ENCODE measurements at places on chromosomes 16 and 17.
A peak's percentile ranks its signal among the peaks of the same experiment; 100 is the strongest.

DNA sequence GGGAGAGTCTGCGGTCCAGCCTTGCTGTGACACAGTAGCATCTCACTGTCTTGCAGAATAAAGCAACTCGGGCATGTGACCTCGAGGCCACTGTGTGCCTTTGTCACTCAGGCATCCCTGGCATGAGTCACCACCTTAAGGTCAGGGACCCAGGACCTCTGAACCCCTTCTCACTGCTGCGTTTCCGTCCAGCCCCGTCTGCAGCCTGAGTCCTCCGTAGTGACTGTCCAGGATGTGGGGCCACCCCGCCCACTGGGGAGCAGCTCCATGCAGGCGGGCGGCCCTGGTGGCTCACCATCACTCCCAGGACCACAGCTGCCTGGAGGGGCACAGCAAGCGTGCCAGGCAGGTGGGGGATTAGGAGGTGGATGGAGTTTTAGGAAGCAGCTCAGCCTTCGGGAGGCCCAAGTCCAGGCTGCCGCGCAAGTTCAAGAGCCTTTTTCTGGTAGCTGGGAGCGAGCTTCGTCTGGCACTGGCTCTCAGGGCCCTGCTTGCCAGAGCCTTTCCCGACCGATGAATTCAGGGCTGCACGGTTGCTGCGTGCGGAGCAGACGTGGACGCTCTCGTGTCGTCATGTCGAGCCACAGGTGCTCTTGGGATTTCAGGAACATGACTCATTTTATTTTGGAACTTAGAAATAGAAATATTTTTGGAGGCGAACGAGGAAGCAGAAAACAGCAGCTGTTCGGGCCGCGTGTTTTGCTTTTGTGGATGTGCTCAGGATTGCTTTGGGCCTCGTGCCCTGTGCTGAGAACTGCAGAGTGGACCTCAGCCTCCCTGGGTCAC lies 16.8 kb downstream of the KCTD5 start:
- DNase-seq, result no peak

GRCh38 chr17:4301066-4301465 lies 37.3 kb upstream of the ANKFY1 start:
- no peak for DNase-seq

GRCh38 chr17:48037036-48037837 lies at the start of gene COPZ2:
Gene COPZ2 (minus strand): TSS chr17:48037797. CDS start chr17:48037777, 20 bp downstream.
- DNase-seq, result peak; percentile 41

DNA sequence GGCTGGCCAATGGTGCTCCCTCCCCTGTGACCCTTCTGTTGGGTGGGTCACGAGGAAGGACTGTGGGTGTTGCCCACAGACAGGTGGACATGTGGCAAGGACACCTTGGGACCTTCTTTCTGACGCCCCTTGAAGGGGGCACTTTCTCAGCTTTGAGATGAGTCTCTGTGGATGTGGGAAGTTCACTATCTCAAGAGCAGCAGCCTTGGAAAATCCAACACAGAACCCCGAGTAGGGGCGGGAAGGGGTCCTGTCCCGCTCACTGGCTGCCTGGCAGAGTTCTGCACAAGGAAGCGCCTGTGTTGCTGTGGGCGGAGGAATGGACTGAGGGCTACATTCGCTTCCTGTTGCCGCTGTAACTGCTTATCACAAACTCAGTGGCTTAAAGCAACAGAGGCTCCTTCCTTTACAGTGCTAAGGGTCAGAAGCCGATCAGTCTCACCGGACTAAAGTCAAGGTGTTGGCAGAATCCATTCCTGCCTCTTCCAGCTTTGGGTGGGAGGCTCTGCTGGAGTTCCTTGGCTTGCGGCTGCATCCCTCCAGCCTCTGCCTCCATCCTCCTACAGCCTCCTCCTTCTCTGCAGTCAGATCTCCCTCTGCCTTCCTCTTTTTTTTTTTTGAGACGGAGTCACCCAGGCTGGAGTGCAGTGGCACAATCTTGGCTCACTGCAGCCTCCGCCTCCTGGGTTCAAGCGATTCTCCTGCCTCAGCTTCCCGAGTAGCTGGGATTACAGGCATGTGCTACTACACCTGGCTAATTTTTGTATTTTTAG lies 305.2 kb downstream of the SEC14L1 start:
- DNase-seq, result no peak

- no peak for DNase-seq
These were observed 5.1 kb upstream of the KRT23 start for GRCh38 chr17:40942553-40942952.

DNA sequence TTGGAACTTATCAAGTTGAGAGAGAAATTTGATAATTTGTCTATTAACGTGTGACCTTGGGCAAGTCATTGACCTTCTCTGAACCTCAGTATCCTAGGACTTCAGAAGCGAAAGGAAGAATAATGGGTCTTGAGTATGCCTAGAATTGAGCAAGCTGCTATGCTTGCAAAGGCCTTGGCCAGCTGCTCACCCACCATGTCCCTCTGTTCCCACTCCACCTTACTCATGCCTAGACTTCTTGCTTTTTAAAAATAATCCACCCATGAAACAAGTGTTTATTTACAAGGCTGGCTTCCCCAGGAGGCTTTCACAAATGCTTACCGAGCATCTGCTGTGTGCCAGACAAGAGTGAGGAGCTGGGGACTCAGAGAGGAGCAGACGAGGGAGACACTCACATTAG lies 590.6 kb downstream of the MAF start:
- no peak for DNase-seq

- no peak for DNase-seq
These were observed 9.3 kb upstream of the METRNL start for GRCh38 chr17:83069931-83070742.
